Astrocyte of the hippocampus (primary cell): ENCODE measurements at places on chromosomes 7 and 10.

GRCh38 chr7:77450054-77450453, 33.9 kb upstream of the GSAP start:
- peak; percentile 32 for DNase-seq

DNA sequence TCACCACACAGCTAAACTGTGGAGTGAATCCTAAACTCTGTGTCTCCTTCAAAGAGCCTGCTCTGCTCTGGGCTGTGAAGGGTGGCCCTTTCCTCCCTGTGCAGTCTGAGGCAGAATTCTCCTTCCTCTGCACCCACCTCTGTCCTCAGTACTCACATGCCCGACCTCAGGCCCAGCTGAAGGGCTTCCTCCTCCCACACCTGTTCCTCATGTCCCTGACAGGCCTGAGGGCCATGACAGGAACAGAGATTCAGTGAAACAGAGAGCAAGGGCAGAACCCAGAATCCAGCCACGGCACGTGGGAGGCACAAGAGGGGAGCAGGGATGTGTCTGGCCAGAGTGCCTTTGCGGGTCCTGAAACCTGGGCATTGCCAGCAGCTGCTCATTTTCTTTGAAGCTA, 13.9 kb downstream of the CREB3L2 start:
- DNase-seq: no peak

GRCh38 chr10:59176241-59177030, at the start of gene PHYHIPL:
TSS of gene PHYHIPL (plus strand) at chr10:59176643. CDS start at chr10:59176854, 211 bp downstream.
- peak; percentile 54 for DNase-seq

GRCh38 chr10:66564287-66564686, 361.5 kb upstream of the LRRTM3 start:
- DNase-seq: no peak

DNA sequence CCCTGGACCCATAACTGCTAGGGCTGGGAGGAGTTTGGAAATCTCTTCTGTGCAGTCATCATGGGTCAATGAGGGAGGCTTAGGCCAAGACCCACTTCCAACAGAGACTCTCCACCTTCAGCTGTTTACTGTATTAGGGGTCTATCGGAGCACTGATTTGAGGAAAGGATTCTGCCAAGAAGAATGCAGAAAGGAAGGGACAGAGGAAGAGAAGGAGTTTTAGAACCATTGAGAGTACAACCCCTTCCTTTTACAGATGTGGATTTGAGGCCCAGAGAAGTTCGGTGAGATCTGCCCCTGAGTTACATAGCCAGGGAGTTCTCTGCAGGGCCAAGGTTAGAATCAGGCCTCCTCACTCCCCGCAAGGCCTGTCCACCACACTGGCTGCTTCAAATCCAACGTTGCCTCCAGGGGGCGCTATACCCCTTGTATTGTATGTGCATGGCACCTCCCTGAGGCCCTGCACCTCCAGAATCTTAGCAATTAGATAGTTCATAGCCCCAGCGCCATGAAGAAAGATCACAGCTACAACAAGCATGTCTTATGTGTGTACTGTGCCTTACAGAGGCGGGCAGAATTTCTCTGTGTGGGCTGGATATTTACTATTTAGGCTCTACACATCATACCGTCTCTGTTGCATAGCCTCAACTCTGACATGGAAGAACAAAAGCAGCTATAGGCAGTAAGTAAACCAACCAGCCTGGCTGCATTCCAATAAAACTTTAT, 246.8 kb downstream of the SKIDA1 start:
- peak; percentile 96 for DNase-seq

DNA sequence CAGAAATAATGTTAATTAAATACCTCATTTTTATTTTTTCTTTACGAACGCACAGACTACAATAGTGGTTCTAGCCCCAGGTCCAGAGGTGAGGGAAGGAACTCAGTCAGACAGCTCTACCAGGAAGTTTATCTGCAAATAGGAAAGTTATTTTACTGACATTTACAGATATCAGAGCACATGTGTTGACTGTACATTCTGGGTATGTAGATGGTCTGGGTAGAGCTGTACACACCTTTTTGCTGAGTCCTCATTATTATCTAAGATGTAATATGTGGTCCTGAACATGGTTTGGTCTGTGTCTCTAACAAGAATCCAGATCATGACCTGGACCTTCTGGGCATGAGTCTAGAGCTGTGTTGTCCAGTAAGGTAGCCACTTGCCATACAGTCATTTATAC, 74.6 kb upstream of the KIF5B start:
- DNase-seq: no peak

GRCh38 chr7:4058158-4058557, 623.9 kb upstream of the FOXK1 start:
- peak; percentile 34 for DNase-seq

DNA sequence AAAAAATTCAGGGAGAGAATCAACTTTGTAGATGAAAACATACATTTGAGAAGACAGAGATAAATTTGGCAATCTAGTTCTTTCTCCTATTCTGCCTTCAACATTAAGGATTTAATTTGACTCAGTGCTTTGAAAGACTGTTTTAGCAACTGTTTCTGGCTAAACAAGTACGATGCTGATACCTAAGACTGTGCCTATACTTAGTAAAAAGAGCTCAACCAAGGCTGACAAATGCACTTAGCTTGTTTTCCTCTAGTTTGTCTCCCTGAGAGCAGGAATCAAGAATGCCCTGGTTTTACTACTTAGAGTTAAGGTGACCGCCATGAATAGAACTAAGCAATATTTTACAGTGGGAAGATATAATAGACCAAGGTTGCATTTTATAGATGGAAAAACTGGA, 49.5 kb downstream of the NRP1 start:
- no peak for DNase-seq

- DNase-seq: peak; percentile 26
Observed at GRCh38 chr7:125136755-125137532, 207.3 kb upstream of the POT1 start.

- DNase-seq: peak; percentile 39
Observed at GRCh38 chr10:31207636-31208035, 111.4 kb upstream of the ZEB1 start.

- peak; percentile 69 for DNase-seq
Observed at GRCh38 chr7:50978633-50979215, 196.0 kb upstream of the GRB10 start.

DNA sequence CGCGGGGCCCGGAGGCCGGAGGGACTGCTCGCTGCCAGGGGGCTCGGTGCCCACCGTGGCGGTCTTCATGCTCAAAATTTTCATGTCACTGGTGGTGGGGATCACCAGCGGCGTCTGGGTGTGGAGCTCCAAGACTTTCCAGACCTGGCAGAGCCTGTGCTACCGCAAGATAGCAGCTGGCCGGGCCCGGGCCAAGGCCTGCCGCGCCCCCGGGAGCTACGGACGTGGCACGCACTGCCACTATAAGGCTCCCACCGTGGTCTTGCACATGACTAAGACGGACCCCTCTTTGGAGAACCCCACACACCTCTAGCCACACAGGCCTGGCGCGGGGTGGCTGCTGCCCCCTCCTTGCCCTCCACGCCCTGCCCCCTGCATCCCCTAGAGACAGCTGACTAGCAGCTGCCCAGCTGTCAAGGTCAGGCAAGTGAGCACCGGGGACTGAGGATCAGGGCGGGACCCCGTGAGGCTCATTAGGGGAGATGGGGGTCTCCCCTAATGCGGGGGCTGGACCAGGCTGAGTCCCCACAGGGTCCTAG, 2.0 kb downstream of the FZD9 start:
- DNase-seq: no peak

- peak; percentile 21 for DNase-seq
Observed at GRCh38 chr10:132232023-132232951, 45.5 kb downstream of the DPYSL4 start.

GRCh38 chr7:10824154-10824553, 149.5 kb upstream of the PHF14 start:
- no peak for DNase-seq

GRCh38 chr7:124032369-124033094, at the start of gene TMEM229A:
TSS of gene TMEM229A (minus strand) at chr7:124033067. CDS start at chr7:124033003, 64 bp downstream.
- DNase-seq: peak; percentile 80

DNA sequence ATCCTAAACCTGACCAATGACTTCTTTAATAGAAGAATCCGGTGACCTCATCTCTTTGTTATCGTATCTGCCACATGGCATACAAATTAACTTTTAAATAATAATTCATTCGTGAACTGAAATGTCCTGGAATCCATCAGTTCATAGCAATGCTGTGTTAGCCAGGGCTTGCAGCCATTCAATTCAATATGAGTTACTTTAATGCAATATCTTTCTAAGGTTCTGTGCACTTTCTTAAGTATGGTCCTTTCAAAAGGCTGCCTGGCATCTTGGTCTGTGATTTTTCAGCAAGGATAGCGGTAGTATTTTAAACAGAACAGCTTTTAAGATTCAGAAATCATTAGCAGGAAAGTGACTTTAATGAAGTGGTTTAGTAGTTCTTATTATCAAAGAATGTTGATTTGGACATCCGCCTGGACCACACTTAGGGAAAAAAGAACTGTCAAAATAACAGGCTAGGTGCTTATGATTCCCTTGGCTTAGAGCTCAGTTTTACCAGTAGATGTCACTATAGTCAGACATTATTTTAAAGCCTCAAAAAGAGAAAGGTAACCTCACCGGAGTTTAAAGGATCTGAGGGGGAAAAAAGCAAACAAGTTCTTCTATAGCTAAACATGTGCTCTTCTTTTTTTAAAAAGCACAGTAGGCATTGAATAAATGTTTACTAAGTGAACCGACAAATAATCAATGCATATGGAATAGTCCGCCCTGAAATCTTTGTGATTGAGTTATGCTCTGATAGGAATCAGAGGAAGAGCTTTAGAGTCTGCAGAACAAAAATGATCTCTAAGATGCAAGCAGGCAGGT, 22.7 kb downstream of the SLC35G1 start:
- DNase-seq: peak; percentile 66

DNA sequence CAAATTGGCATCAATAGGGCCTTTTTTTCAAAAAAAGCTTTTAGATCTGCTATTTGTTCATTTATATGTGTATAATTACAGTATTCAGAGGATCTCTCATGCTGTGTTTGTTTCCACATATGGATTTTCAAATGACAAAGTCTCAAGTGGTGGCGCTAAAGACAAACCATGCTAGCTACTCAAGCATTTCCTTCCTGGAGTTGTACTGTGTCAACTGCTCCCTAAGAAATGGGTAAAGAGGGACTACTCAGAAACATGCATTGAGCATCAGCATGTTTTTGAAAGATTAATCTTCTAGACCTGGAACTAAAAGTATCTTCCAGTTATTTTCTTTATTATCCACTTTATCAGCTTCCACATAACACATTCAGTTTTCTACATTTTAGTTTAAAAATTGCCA, 12.7 kb downstream of the CNTNAP2 start:
- no peak for DNase-seq

DNA sequence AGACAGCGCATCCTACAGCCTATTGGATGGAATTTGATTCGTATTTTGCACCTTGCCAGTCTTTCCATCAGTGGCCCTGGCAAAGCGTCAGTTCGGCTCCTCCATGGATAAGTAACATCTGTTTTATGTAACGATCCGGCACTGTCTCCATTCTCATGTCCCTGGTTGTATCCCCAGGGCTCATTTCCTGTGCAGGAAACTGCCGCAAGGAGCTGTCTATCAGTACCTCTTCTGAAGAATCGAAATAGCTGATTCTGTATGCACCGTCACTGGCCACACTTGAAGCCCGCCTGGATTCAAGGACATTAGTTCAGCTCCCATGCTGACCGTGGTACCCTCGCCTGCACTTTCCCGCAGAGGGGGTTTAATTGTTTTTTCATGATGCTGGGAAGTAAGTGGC, 53.1 kb upstream of the NPS start:
- no peak for DNase-seq

- no peak for DNase-seq
Observed at GRCh38 chr7:140201393-140201792, 24.6 kb upstream of the KDM7A start.

GRCh38 chr7:82397879-82398524, 45.6 kb downstream of the CACNA2D1 start:
- DNase-seq: no peak

GRCh38 chr7:2461268-2462026, 14.8 kb downstream of the GRIFIN start:
- no peak for DNase-seq

- no peak for DNase-seq
Observed at GRCh38 chr10:24133835-24134234, 75.1 kb upstream of the KIAA1217 start.

- no peak for DNase-seq
Observed at GRCh38 chr10:4151466-4151865, 366.5 kb upstream of the KLF6 start.

GRCh38 chr10:100006243-100006886, 3.4 kb downstream of the DNMBP start:
- DNase-seq: peak; percentile 84

DNA sequence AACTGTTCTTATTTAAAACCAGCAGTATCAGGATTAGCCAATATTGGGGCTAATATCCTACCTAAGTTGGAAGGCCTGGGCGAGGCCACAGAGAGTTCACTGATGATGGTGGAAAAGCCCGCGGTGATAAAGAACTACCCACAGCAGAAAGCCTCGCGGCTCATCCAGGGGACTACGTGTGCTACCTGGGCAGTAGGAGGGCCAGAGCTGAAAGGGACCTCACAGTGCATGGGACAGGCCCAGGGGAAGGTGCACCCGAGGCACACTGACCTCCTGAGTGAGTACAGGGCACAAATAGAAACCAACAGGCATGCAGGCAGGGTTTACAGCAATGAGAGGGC, 1.4 kb downstream of the WDR86 start:
- no peak for DNase-seq

DNA sequence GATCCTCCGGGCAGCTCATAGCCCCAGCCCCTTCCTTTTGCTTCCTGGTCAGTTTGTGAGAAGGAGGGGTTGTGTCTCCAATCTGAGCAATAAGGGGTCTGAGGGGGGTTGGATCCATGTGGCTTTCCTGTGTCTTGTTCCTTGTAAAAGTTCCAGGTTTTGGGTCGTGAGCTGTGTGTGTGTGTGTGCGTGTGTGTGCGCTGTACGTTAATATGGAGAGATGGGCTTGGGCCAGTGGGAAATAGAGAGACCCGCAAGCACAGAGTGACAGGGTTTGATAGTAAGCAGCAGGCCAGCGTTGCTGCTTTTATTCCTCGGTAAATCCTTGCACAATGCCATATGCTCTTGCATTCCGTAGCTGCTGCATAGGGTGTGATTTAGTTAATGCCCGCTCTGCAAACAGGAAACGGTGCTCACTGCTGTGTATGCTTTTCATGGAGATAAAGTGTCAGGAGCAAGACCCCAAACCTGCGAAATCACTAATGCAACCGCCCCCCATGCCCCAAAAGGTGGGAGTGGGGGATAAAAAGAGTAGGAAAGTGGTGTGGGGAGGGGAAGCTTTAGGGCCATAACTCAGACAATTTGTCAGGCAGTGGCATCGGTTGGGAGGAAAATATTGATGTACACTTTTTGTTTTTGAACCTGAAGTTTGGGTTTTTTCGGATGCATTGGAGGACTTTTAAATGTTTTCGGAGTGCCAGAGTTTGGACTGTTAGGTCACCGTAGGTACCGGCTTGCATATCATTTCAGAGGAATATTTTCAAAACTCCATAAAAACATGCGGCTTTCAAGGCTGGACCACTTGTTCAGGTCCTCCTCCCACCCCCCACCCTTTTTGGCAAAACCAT, 108.7 kb downstream of the TCF7L2 start:
- peak; percentile 55 for DNase-seq

DNA sequence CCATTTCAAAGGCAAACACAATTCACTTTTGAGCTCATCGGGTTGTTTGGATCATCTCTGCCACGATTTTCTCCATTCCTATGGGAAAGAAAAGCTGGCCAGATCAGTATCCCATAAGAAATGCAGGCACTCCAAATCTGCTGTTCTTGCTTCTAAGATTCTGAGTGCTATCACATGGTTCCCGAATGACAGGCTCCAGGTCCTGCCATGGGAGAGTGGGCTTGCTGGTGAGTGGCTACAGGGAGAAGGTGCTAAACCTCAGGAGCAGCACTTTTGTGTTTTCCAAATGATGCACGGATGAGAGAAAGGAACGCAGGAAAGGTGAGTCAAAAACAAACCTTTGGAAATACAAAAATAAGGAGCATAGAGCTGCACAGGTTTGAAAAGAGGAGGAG, 32.1 kb downstream of the MTURN start:
- DNase-seq: no peak

- no peak for DNase-seq
Observed at GRCh38 chr10:76454506-76455140, 1023.2 kb downstream of the LRMDA start.
